Activated CD8-positive, alpha-beta T cell treated with anti-CD3 and anti-CD28 coated beads for 36 hours (primary cell): ENCODE measurements at places on chromosomes 2 and 18. TPM values are rescaled to one million over a fixed set of nuclear protein-coding genes. Genes with fewer than 3 reads are reported as not detected.

Gene MOGAT1
- total RNA-seq, result not detected

Gene NGEF
- total RNA-seq, result 0.63 TPM

- peak; percentile 81 for DNase-seq
Observed at GRCh38 chr2:60806988-60807681, 51.1 kb downstream of the PAPOLG start.

GRCh38 chr2:37149626-37150322 lies 7.0 kb downstream of the EIF2AK2 start:
- no peak for DNase-seq
